Right kidney (tissue), 9 donors: ENCODE measurements at places on chromosomes 11 and 22.

GRCh38 chr11:117256573-117256972 lies 24.1 kb downstream of the RNF214 start:
- DNase-seq, result no peak

GRCh38 chr11:130609121-130610035 lies 160.9 kb downstream of the ADAMTS15 start:
- no peak for DNase-seq

DNA sequence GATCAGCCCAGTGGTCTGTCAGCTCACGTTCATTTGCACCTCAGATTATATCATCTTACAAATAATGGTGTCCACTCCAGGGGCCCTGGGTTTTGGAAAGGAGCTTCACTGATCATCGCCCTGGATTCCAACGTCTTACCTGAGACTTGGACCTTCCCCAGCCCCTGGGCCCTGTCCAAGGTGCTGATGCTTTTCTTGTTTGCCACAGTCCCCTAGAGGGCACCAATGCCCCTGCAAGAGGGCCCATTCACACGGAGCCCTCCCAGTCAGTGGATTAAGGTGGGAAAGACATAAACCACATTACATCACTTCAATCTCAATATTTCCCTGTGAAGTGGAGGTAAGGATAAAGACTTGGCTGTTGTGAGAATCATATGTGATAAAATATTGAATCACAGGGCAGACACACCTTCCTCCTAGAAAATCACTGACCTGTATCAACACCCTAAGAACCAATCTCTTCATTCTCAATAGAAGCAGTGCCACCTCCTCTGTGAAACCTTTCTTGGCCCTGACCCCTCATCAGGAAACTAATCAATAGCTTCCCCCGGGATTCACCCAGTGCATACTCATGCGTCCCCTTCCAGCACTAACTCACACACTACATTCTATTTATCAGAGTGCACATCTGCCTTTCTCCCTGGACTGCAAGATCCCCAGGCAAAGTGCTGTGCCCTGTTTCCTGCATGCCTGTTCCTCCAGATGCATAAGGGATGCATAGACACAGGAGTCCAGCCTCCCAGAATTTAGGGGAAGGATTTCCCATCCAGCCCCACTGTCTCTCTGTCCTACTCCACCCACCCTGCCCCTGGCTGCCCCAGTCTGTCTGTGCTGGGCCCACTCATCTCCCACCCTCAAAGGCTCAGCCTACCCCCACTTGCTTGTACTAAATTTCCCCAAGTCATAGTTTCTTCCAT lies 167.0 kb downstream of the BUD13 start:
- peak; percentile 54 for DNase-seq

GRCh38 chr11:119780222-119780953 lies 51.4 kb upstream of the NECTIN1 start:
- DNase-seq, result no peak

DNA sequence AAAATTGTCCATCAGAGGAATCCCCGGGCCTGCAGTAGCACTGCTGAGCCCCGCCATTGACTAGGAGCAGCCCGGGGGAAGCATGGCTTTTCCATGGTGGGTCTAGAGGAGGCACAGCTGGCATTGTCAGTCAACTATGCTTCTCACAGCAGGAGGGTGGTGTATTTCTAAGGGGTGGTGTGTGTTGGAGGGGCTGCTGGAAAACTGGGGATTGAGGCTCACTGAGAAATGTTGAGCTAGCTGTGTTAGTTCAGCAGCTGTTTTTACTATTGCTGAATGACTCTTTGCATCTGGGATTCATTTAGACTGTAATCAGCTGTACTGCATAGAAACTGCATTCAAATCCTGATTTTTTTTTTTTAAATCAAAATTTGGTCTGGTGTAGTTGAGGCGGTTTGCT lies 5.6 kb downstream of the DDX10 start:
- DNase-seq, result no peak

DNA sequence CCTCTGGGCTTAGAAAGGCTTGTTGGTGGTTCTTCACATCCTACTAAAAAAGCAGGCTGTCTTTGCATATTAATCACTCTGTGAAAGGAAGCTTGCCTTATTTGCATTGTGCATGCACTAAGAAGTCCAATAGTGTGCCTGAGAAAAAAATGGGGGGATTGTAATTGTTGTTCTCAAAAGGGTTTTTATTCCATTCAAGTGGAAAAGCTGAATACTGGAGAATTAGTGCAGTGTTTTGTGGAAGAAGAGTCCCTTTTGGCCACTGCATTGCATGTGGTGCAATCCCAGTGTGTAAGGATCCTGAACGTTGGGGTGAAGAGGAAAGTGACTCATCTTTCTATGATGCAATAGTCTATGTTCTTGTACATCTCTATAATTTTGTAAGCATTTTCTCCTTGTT lies 16.5 kb downstream of the NCAM1 start:
- DNase-seq, result no peak

- DNase-seq, result no peak
These were observed 66.2 kb upstream of the LMO1 start for GRCh38 chr11:8329847-8330361.

GRCh38 chr11:59199546-59200422 lies 12.9 kb downstream of the MPEG1 start:
- DNase-seq, result no peak
